ENCODE measurements at places on chromosomes 4 and X.

DNA sequence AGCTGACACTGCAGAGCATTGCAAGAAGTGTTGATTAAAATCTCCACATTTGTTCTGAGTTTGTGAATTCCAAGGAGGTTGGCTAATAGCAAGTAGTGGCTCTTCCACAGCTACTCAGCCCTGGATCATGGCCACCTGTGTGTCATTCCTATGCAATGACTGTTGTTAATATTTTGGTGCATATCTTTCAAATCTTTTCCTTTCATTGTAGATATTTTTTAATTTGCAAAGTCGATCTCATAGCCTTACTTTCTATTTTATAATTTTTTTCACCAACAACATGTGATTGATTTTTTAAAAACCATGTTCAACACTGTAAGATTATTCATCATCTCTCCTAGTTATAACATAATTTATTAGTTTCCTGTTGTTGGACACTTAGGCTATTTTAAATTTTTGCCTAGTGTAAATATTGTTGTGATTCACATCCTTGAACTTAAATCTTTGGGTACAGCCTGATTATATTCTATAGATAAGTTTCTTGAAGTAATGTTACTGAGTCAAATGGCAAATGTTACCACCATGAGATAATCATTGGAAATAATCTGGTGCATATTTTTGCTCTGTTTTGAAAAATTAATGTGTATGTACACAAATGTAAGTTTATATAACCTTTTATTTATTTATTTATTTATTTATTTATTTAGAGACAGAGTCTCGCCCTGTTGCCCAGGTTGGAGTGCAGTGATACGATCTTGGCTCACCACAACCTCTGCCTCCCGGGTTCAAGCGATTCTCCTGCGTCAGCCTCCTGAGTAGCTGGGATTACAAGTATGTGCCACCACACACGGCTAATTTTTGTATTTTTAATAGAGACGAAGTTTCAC lies 17.1 kb upstream of the ARHGAP10 start:
- no peak for DNase-seq

GRCh38 chr4:124321364-124321763 lies 391.2 kb downstream of the ANKRD50 start:
- no peak for DNase-seq

DNA sequence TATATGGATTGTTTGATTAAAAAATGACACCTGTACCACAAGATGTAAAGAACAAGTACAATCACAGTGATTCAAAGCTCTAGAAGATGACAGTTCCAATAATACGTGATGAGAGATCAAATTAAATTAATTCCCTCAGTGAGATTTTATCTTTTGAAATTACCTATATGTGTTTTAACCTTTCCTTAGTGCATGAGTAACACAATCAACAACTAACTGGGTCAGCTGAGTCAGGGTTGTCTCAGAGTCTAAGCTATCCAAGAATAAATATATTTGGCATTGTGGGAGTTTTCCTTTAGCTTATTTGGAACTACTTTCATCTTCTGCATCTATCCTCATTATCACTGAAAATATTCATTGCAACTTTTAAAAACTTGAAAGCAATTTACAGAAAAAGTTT lies 162.8 kb downstream of the WDFY3 start:
- DNase-seq: no peak

DNA sequence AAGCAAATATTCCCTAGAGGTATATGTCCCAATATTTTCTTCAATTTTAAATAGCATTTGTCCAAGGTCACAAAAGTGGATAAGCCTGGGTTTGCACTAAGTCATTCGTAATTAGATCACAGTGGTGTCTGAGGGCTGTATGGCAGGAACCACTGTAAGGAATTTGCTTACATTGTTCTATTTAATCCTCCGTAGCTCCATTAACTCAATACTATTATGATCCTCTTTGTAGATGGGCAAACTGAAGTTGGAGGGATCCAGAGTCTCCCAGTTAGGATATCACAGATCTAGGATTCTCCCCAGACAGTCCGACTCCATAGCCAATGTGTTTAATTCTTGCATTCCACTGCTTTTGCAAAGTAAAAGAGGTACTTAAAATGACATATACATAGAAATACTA lies 242.7 kb upstream of the DCAF8L1 start:
- no peak for DNase-seq

- DNase-seq: no peak
Measured at GRCh38 chr4:6556263-6556662, 18.7 kb upstream of the MAN2B2 start.

- DNase-seq: no peak
Measured at GRCh38 chr4:184896868-184897715, 71.3 kb upstream of the ACSL1 start.

GRCh38 chrX:41332408-41333002 lies 1.5 kb upstream of the DDX3X start:
- DNase-seq: no peak

- no peak for DNase-seq
Measured at GRCh38 chr4:60989141-60989540, 211.0 kb upstream of the ADGRL3 start.

Measured in GF-D8 (cell line).